ENCODE measurements at places on chromosomes 2 and 18. TPM values are rescaled to one million over a fixed set of nuclear protein-coding genes. Genes with fewer than 3 reads are reported as not detected.

The KRTCAP3 gene
- total RNA-seq, result 0.72 TPM

The KLHL41 gene
- total RNA-seq, result 0.15 TPM

The EMILIN2 gene
- 14.7 TPM for total RNA-seq

The MYOM1 gene
- 0.31 TPM for total RNA-seq

The NETO1 gene
- total RNA-seq, result not detected

The LYPD6B gene
- not detected for total RNA-seq

The CELF4 gene
- not detected for total RNA-seq

The AMMECR1L gene
- 16.5 TPM for total RNA-seq

The ANKRD30B gene
- total RNA-seq, result not detected

The TUBA3E gene
- 6.9 TPM for total RNA-seq

The TMEM237 gene
- 18.2 TPM for total RNA-seq

The CPLX4 gene
- total RNA-seq, result not detected

The COX7A2L gene
- 154 TPM for total RNA-seq

The CAPN13 gene
- 0.12 TPM for total RNA-seq

The LOXHD1 gene
- not detected for total RNA-seq

The OSR1 gene
- 9.7 TPM for total RNA-seq

The NAT8 gene
- total RNA-seq, result not detected

The TMEM247 gene
- total RNA-seq, result not detected

The HJURP gene
- total RNA-seq, result 50.4 TPM

The CFAP221 gene
- 0.14 TPM for total RNA-seq

The MSGN1 gene
- not detected for total RNA-seq

The CABYR gene
- 19.7 TPM for total RNA-seq

The MEP1B gene
- total RNA-seq, result 0.04 TPM

The ATG9A gene
- 41.9 TPM for total RNA-seq

The RAB17 gene
- total RNA-seq, result 0.28 TPM

The ITPRIPL1 gene
- not detected for total RNA-seq

The SOX11 gene
- not detected for total RNA-seq

The OTOS gene
- total RNA-seq, result not detected

The OTOF gene
- total RNA-seq, result 0.11 TPM

The POMC gene
- 0.06 TPM for total RNA-seq

The GALNT14 gene
- total RNA-seq, result 43.5 TPM

The DPP10 gene
- not detected for total RNA-seq

The DLX1 gene
- total RNA-seq, result 2.7 TPM

Measured in A549 treated with AZD2906 at 1 μM for 4 hours (cell line).